ENCODE measurements at places on chromosomes 1 and 21.

- no peak for DNase-seq
These were observed 4.3 kb downstream of the OLIG2 start for GRCh38 chr21:33029975-33030461.

DNA sequence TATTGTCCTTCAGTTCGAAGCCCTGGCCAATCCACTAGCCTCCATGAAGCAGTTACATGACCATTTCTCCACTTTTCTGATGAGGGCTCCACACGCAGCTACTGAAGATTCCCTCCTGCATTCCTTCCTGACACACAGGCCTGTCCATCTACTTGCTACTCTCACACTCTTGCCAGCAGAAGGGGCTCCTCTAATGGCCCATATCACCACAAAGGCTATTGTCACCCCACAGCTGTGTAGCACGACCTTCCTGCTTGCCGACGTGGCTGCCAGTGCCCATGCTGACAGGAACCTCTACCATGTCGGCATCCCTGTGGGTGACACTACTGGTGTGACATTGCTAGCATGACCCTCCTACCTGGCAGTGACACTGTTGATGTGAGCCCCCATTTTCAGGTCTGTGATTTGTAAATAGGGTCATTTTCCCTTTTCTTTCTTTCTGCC lies 1528.6 kb upstream of the TPTE start:
- no peak for DNase-seq

DNA sequence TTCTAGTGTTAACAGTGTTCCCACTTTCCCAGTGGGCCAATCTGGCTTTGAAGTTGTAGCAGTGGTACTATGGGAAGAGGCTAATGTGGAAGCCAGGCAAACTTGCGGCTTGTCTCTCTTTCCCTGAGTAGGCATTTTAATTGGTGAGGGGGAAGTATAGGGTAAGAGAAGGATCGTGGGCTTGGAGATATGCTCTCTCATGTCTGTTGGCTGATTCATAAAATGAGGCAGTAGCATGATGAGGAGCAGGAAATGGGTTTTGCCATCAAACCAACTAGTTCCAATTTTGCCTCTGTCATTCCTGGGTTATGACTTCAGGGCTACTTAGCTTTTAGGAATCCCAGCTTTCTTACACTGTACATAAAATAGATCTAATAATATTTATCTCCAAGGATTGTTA lies 12.1 kb downstream of the C8A start:
- DNase-seq, result peak; percentile 70

GRCh38 chr1:214941061-214941460 lies 141.5 kb upstream of the KCNK2 start:
- DNase-seq, result no peak

- DNase-seq, result no peak
These were observed 11.9 kb downstream of the RCSD1 start for GRCh38 chr1:167641786-167642500.

DNA sequence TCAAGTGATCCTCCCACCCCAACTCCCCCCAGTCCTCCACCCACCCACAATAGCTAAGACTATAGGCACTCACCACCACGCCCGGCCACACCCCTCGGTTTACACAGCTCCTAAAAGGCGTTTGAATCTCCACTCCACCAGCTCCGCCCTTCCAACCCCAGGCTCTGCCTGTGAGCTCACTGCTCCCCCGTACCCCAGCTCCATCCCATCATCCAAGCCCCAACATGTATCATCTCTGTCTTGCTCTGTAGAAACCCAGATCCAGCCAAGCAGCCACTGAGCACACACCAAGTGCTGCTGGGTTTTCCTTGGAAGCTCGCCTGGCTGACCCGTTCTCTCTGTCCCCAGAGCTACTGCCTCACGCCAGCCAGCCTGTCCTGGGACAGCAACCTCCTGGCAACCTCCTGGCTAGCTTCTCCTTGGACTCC lies 12.0 kb upstream of the S100A2 start:
- DNase-seq, result no peak

- no peak for DNase-seq
These were observed 3.6 kb downstream of the GPR52 start for GRCh38 chr1:174451408-174451807.

GRCh38 chr1:37265786-37266667 lies 208.4 kb upstream of the ZC3H12A start:
- no peak for DNase-seq

DNA sequence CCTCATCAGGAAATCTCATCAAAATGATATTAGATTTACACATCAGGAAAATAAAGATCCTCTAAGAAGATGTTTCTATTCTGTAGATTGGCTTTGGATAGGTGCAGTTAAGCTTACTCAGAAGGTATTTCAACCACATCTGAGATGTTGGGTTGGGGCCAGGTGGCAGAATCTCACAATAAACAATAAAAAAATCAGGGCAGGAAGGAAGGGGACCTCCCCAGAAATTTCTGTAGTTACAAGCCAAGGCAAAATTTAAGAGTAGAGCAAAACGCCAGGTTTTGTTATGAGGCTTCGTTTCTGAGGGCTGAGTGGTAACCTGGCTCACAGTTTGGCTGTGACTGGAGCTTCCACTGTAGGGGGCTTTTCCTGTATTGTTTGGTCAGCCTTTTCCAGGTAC lies 84.8 kb downstream of the HUNK start:
- no peak for DNase-seq

GRCh38 chr1:33902486-33903209 lies 38.8 kb downstream of the HMGB4 start:
- DNase-seq, result no peak

GRCh38 chr1:187051618-187052232 lies 223.0 kb downstream of the PLA2G4A start:
- DNase-seq, result peak; percentile 17

Data from GM04504 (cell line).